ENCODE measurements at places on chromosomes 13 and 19.

- DNase-seq = no peak
Measured at GRCh38 chr19:30367006-30367405, 5.2 kb upstream of the ZNF536 start.

DNA sequence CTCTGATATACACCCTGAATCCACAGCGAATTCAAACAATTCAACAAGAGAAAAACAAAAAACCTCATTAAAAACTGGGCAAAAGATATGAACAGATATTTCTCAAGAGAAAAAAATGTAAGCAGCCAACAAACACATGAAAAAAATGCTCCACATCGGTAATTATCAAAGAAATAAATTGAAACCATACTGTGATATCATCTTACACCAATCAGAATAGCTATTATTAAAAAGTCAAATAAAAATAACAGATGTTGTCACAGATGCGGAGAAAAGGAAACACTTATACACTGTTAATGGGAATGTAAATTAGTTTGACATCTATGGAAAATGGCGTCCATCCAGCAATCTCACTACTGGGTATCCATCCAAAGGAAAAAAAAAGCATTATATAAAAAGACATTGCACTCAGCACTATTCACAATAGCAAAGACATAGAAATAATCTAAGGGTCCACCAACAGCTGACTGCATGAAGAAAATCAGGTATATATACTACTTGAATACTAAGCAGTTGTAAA, 1495.0 kb upstream of the PCDH20 start:
- no peak for DNase-seq

DNA sequence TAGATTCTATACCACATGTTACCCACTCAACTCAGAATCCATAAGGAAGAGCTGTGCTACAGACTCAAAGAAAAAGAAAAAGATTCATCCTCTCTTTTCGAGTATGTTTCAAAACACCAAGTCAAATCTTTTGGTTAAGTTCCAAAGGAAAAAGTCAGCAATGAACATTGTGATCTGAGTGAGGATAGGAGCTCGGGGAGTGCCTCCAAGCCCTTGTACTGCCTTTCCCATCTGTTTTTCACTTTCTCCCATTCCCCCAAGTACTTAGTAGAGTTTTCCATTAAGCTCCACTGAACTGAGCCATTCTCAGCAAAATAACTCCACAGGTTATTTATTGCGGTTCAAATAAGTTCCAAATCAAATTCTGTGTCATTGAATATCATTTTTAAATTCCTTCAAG, 47.7 kb upstream of the MAB21L1 start:
- no peak for DNase-seq

DNA sequence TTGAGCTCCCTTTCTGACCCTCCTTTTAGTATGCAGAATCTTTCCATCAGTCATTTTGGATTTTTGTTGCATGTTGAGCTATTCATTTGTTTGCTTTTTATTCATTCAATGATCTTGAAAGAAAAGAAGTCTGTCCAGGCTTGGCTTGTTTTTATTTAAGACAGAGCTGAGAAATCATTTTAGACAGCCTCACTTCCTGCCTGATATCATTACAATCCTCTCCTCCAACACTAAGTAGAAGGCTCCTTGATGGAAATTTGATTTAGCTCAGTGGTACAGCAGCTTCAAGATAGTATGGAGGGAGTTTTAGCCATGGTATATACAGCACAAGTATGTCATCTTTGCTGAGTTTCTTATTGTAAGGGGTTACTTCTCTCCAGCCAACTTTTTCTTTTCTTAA, 28.4 kb downstream of the MBNL2 start:
- DNase-seq = no peak

DNA sequence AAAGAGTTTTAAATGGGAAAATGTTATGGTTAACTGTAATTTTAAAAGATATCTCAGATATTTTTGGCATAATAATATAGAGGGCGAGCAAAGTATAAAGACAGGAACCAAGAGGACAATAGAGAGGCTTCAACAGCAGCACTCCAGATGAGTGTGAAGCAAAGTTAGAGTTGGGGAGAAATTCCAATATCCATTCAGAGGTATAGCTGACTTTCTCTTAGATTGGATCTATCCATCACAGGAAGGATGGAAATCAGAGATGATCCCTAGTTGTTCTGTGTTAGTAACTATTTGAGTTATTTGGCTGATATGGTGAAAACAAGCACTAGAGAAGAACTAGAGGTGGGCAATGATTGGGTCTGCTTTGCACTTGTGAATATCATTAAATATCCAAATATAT, 786.0 kb upstream of the KLHL1 start:
- no peak for DNase-seq

- peak; percentile 37 for DNase-seq
Measured at GRCh38 chr19:44303976-44304568, 753 bp downstream of the ZNF235 start.

DNA sequence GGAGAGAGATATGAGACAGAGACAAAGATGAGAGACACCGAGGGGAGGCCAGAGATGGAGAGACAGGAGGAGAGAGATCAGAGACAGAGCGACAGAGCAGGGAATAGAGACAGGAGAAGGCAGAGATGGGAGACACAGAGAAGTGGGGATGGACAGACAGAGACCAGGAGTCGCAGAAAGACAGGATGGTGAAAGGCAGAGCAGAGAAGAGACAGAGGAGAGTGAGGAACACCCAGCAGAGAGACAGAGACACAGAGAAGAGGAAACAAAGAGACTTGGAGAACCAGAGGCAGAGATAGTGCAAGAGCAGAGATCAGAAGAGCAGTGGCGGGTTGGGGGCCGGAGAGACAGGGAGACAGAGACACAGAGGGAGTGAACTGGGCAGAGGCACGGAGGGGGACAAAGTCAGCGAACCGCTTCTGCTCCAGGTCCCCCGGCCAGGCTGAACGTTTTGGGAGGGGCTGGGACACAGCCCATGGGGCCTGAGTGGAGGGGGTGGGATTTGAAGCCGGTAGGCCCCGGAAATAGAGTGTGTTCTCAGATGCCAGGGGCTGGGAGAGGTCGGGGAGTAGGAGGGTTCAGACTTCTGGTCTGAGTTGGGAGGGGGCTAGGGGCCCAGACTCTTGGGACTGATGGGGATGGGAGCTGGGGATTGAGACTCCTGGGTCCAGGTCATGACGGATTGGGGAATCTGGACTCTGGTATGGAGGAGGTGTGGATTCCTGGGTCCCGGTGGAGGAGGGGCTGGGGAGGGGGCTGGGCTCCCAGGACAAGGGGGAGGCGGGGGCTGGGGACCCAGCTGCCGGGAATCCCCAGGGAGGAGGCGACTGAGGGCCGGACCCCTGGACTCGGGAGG, 654 bp downstream of the ZNF579 start:
- peak; percentile 69 for DNase-seq

DNA sequence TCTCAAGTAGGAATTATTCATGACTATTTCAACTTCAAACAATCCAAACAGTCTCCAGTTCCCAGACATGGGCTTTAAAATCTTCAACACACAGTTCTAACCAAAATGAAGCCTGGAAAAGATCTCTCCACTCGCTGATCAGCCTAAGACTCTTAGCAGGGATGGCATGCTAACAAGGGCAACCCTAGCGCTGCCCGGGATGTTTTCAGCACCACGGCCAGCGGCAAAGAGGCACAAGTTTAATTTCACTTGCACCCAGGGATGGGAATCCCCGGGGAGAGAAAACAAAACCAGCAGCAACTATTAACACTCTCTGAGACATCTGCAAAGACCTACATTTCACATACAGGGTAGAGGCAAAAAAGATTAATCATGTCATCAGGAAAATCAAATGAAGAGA, 43.0 kb downstream of the CACNA1A start:
- no peak for DNase-seq

DNA sequence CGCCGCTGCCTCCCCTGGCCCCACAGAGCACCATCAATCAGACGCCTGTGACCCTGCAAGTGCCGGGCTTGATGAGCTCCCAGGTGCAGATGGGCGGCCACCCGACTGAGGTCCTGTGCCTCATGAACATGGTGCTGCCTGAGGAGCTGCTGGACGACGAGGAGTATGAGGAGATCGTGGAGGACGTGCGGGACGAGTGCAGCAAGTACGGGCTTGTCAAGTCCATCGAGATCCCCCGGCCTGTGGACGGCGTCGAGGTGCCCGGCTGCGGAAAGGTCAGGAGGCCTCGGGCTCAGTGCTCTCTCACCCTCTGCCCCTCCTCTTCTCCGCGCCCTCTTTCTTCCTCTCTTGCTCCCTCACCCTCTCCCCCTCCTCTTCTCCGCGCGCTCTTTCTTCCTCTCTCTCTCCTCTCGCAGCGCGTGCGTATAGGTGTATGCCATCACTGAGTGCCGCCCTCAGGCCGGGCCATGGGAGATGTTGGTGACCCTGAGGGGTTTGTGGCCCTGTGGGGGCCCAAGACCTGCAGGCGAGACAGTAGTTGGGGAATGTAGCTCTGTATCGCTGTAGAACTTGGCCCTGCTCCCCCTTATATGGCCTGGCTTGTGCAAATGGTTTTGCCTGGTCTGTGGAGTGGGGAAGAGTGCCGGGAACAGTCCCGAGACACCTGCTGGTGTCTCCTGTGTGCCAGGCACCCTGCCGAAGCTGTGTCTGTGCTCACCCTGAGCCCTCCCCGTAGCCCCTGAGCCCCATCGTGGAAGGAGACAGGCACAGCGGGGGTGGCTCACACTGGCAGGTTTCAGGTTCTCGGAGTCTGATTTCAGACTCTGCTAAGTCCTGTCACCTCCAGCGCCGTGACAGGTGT, 5.4 kb upstream of the EPN1 start:
- no peak for DNase-seq

- no peak for DNase-seq
Measured at GRCh38 chr19:55158848-55159749, 1.6 kb upstream of the TNNI3 start.

DNA sequence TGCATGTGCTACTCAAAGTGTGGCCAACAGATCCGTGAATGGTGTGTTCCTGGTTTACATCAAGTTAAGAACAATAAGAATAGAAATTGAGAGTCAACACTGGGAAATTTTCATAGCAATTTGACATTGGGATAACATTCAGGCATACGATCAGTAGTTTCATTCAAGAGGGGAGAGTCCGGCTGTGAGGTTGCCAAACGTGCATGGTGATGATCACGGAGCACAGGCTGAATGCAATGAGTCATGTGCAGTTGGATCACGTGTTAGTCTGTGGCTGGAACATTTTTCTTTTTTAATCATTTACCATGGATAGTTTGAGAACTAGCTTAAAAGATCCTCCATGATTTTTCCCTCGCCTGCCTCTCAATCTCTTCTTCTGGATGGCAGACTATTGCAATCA, 2.5 kb upstream of the DCT start:
- no peak for DNase-seq

GRCh38 chr13:21033212-21033840, 28.1 kb downstream of the LATS2 start:
- peak; percentile 65 for DNase-seq

- DNase-seq = no peak
Measured at GRCh38 chr13:51856998-51857397, 4.8 kb upstream of the CCDC70 start.

- DNase-seq = no peak
Measured at GRCh38 chr19:58252102-58252685, 23.5 kb downstream of the ZNF544 start.

GRCh38 chr13:27952876-27953675, 16.0 kb downstream of the CDX2 start:
- DNase-seq = no peak

DNA sequence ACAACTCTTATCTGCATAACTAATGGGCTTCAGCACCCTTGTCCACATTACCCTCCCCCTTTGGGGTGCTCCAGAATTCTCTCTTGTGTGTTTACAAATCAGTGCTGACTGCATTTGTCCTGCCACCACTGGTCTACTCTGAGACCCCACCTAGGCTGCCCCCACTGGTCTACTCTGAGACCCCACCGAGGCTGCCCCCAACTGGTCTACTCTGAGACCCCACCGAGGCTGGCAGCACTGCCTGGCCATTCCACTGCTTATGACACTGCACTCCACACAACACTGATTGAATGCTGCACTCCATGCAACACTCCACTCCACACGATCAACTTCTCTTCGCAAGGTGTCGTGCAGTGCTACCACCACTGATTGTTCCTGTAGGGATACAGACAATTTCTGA, 1459.2 kb upstream of the SLC10A2 start:
- no peak for DNase-seq

DNA sequence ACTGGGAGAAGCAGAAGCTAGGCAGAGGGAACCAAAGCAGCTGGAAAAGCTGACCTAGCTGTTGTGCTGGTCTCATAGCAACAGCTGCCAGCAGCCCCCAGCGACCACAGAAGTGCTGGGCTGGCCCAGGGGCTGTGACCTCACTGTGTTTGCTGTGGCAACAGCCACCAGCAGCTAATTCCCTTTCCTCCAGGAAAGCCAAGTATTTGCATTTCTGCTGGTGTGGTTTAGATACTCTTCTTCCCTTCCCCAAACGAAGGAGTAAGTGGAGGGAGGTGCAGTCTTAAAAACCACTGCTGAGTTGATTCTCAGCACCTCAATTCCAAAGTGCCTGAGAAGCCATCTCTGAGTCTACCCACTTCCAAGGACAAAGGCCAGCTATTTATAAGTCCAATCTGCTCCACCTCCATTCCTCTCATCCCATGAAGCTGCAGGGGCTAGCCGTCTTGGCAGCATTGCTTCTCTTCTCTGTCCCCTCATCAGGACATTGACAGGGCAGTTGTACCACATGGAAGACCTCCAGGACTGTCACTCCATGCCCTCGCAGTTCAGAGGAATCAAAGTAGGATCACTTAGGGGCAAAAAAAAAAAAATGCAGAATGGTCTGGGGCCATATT, 11.5 kb upstream of the CCDC97 start:
- peak; percentile 93 for DNase-seq

DNA sequence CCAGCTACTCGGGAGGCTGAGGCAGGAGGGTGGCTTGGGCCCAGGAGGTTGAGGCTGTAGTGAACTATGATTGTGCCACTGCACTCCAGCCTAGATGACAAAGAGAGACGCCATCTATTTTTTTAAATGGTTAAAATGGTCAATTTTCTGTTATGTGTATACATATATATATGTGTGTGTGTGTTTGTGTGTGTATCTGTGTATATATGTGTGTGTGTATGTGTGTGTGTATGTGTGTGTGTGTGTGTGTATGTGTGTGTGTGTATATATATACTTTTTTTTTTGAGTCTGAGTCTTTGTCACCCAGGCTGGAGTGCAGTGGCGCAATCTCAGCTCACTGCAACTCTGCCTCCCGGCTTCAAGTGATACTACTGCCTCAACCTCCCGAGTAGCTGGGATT, 42.9 kb upstream of the KLF2 start:
- no peak for DNase-seq

DNA sequence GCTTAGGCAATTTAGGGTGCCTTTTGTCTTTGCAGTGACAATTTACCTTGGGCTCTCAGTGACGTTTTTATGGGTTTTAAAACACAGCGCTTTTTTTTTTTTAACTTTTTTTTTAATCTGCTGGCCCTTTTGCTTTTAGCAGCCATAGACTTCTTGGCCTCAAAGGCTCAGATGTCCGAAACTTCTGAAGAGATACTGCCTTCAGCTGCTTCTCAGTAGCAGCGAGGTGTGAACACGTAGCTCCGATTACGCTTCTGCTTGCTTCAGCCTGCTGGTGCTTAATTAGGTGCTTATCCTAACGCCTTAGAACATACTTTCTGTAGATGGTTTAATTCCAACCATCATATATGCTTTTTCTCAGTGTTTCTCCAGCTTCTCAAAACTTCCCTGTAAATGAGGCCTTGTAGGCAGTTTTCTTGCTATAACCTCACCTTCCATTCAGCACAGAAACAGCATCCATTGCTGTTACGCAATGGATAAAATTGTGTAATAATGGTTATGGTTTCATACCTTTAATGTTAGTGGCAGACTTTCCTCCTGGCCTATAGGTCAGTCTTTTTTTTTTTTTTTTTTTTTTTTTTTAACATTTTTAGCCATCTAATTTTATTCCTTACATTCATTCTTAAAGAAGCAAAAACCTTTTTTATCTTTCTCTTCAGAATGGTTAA, 723.9 kb downstream of the GPC5 start:
- no peak for DNase-seq

All from left hindlimb (tissue), 1 donor.